ENCODE measurements at places on chromosomes 16 and 17.

GRCh38 chr17:43967251-43967875 lies 13.6 kb upstream of the PYY start:
- DNase-seq: no peak

DNA sequence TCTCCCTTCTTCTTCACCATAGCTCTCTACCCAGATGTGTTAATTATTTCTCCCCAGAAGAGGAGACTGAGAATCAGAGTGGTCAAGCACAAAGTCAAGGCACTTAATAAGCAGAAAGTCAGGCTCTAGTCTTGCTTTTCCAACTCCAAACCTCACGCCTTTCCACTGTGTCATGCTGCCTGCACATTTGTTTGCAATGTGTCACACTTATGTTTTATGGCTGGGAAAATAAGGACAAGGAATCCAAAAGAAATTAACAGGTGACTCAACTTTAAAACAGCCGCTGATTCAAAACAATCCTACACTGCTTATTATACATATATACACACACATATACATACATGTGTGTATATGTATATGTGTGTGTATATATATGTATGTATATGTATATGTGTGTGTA lies 255.7 kb upstream of the DYNLRB2 start:
- DNase-seq: no peak

- DNase-seq: no peak
Measured at GRCh38 chr17:329784-330420, 22.7 kb downstream of the RPH3AL start.

- DNase-seq: no peak
Measured at GRCh38 chr16:69481901-69482341, 57.5 kb downstream of the CYB5B start.

- no peak for DNase-seq
Measured at GRCh38 chr16:14489460-14489859, 140.6 kb downstream of the PARN start.

Data from activated T-helper 1 cell treated with anti-CD3 and anti-CD28 coated beads, Interleukin-2, amount 50 U/mL, for 16 hours (primary cell).